ENCODE measurements at places on chromosomes 2 and 18.

- no peak for DNase-seq
Observed at GRCh38 chr2:227748079-227748478, 2.4 kb downstream of the SCYGR8 start.

GRCh38 chr2:149063177-149063576 lies 24.7 kb downstream of the LYPD6B start:
- no peak for DNase-seq

GRCh38 chr2:16045653-16046352 lies 105.5 kb downstream of the MYCN start:
- no peak for DNase-seq

- peak; percentile 67 for DNase-seq
Observed at GRCh38 chr2:152175368-152176112, at the start of gene STAM2. Gene STAM2 (minus strand): TSS chr2:152175763. CDS start chr2:152175642, 121 bp downstream.

DNA sequence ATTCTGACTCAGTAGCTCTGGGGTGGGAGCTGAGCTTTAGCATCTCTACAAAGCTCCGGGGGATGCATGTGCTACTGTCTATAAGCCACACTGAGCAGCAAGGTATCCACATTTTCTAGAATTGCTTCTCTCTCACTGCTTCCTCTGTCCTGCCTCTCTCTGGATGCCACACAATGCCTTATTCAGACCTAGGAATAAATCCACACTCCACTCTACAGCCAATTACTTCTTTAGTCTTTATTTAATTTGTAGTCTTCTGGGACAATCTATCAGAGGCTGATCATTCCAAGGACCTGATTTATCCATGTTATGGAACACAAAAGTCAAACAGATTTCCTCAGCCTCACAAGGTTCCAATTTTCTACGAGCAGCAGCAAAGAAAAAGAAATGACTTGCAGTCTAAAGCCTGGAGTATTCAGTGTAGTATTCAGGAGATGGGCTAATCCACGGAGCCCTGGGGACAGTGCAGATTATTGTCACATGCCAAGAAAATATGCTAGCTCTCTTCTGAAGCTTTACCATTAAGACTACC lies 4.4 kb downstream of the BCL2 start:
- no peak for DNase-seq

GRCh38 chr2:105886029-105886454 lies 141.3 kb downstream of the NCK2 start:
- no peak for DNase-seq

DNA sequence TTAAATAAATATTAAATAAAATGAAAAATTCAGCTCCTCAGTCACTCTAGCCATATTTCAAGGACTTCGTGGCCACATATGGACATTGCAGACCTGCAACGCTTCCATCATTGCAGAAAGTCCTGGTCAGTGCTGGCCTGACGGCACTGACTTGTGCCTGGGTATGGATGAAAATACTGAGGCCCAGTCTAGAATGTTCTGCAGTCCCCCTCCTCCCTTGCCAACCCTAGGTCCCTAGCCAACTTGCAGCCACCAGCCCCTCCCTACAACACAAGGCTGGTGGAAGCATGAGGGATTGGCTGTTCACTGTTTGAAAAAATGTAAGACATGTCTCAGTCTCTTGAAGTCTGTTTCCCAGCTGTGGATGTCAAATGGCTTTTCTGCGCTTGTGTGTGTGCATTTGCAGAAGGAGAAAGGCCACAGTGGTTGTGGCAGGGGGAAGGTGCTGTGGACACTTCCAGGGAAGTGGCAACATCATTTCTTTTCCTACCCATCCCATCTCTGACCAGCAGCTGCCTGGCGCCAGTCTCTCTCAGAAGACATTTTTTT lies 9.9 kb downstream of the IGFBP5 start:
- DNase-seq = no peak

- no peak for DNase-seq
Observed at GRCh38 chr2:54803783-54804751, 80.6 kb downstream of the EML6 start.

- DNase-seq = no peak
Observed at GRCh38 chr2:175633227-175633626, 368.8 kb downstream of the LNPK start.

Measured in thoracic aorta (tissue), 2 donors.